ENCODE measurements at places on chromosomes 5 and 9.

GRCh38 chr5:135133698-135134515, 99.9 kb upstream of the PITX1 start:
- peak; percentile 95 for DNase-seq

- no peak for DNase-seq
These were observed 37.2 kb downstream of the SAR1B start for GRCh38 chr5:134595458-134595838.

GRCh38 chr5:139651853-139652787, 4.0 kb downstream of the CXXC5 start:
- DNase-seq: peak; percentile 85

DNA sequence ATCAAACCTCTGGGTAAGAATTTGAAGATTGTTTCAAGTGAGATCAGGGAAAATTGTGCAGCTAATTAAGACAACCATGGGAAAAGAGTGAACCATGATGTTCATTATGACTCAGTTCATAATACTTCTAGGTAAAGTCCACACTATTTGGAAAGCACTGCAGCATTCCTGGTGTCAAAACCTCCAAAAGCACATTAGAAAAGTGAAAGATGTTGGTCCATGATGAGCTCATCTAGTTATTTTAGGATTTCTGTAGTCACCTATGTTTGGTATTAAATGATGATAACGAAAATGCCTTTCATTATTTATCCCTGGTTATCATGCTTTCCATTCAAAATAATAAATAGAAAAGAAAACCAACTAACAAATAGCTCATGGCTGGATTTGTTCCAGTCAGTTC, 49.1 kb downstream of the PTCD2 start:
- DNase-seq: no peak

DNA sequence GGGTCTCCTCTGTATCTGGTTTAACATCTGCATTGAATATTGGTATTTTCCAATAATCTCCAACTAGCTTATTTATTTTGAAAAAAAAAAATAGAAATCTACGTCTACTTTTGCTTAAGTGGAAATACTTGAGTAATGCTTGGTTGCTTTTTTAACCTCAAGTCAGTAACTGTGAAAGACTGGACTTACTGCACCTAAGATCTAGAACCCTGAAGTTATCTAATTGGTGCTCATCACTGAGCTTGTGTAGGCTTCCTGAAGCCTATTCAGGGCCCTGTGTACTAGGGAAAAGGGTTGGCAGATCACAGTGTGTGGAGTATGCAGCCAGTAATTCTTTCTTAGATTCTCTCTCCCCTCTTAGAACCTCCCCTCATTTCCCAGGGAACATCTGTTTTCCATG, 16.2 kb downstream of the SLC1A1 start:
- no peak for DNase-seq

DNA sequence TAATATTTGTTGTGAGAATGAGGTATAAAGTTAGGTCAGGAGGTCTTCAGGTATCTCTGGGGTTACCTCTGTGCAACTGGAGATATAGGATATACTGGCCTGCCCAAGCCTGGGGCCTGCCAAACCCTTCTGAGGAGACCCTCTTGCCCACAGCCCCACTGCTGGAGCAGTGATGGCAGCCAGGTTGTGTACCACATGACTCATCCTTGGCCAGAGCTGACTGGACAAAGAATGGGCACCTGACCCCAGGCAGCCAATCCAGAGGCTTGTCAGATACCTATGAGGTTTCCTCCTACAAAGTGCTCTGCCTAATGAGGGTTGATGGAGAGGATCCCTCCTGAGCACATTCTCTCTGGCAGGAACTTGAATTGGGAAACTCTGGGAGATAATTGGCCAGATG, 56.1 kb upstream of the TBC1D2 start:
- no peak for DNase-seq

DNA sequence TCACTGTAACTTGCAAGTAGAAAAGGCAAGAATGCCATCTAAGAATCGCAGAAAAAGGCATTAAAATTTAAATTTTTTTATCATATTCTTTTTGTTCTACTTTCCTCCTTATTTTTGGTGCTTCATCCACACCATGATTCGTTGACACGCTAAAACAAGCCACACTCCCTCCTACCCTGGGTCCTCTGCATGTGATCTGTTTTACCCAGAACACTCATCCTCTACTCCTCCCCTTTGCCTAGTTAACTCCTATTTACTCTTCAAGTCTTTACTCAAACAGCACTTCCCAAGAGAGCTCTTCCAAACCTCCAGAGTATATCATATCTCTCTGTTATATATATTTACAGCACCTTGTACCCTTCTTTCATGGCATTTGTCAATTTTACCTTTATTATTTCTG, 61.4 kb upstream of the SRP19 start:
- no peak for DNase-seq

DNA sequence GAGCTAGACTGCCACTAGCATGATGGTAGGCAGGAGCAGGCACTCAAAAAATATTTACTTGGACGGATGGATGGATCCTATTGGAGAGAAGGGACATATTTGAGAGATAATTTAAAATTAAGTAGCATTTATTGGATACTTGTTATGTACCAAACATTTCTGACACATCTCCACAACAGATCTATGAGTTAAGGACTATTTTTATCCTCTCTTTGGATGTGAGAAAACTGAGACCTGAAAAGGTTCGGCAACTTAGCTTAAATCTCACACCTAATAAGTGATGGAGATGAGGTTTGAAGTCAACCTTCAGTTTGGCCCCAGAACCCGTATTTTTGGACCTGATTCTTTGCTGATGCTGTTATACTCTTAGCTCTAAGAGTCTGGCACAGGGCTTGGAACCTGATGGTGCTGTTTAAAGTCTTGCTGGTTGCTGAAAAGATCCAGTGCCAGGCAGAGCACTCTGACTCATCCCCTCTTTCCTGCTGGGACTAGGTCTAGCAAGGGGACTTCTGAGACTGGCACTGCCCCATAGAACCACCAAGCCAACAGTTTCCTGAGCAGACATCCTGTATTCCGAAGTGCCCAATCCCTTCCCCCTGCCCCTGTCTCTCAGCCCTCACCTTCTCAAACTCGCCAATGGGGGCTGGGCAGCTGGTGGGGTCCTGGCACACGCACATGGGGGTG, 15.6 kb downstream of the SPARC start:
- peak; percentile 15 for DNase-seq

DNA sequence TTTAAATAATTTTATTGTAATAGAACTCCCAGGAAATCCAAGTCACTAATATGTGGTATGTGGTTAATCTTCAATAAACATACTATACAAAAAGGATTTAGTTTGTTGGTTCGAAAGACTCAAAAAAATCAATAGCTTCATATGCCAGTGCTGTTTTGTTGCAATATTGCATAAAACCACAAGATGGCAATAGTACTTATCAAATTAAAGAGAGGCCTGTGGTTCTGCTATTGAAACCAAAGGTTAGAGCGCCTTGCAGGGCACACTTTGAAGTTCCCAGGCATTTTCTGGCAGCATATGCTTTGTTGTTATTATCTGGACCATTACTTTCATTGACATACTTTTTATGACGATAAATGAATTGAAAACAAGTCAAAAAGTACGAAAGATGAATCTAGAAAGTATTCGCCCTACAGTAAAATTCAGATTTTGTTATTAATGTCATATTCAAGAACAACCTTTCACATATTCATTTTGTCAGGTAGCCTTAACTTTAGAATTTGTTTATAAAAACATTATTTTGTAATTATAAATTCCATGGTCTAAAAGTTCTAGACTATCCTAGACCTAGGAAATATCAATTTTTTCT, 316.3 kb downstream of the MCTP1 start:
- DNase-seq: peak; percentile 91

- DNase-seq: no peak
These were observed 175.5 kb upstream of the TUT7 start for GRCh38 chr9:86529496-86530275.

GRCh38 chr5:35922468-35922867, 16.0 kb downstream of the CAPSL start:
- DNase-seq: no peak

DNA sequence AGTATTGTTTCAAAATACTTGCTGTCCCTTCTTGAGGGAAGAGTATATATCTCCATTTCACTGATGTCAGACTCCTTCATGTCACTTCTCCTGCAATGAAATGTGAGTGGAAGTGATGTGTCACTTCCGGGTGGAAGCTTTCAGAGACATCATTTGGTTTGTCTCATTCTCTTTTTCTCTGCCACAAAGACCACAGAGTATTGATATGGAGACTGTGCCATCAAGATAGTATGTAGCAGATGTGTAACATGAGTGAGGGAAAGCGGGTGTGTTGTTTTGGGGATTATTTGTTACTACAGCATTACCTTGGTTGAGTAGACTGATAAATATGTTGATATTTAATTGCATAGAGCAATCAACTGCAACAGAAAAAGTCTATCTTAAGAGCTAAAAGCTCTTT, 169.8 kb downstream of the FBXL7 start:
- DNase-seq: no peak

GRCh38 chr9:100029251-100029650, 69.5 kb downstream of the ERP44 start:
- peak; percentile 35 for DNase-seq

DNA sequence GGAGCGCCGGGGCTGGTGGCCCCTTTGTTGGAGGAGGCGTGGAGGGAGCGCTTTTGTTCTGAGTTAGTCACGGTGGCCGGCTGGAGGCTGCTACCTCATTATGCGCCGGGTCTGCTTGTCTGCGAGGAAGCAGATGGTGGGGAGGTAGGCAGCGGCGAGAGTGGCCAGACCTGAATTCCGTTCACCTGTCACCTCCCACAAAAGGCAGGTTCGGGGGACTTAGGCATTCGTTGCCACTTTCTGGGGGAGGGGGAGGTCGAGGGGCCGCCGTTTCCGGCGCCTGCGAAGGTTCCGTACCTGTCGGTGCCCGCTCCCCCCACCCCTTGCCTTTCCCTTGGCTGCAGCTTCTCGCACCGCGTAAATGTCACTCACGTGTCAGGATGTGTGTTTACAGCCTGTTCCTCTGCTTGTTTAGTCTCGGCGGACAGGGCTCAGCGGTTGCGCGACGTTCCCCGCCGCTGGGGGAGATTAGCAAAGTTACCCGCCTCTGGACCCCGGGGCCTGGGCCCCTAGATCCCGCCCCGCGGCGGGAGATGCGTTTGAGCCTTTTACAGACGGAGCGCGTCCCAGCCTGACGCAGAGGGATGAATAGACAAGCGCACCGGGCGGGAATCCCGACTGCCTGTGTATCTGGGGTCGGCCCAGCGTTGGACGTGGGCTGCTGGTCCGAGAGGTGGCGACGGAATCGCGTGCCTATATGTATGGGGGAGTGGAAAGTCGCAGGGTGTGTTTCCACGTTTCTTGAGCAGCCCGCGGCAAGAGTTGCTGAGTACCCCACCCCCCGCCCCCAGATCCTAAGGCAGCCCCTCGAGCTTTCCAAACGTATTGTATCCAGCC, 2.7 kb upstream of the LHX2 start:
- DNase-seq: no peak

DNA sequence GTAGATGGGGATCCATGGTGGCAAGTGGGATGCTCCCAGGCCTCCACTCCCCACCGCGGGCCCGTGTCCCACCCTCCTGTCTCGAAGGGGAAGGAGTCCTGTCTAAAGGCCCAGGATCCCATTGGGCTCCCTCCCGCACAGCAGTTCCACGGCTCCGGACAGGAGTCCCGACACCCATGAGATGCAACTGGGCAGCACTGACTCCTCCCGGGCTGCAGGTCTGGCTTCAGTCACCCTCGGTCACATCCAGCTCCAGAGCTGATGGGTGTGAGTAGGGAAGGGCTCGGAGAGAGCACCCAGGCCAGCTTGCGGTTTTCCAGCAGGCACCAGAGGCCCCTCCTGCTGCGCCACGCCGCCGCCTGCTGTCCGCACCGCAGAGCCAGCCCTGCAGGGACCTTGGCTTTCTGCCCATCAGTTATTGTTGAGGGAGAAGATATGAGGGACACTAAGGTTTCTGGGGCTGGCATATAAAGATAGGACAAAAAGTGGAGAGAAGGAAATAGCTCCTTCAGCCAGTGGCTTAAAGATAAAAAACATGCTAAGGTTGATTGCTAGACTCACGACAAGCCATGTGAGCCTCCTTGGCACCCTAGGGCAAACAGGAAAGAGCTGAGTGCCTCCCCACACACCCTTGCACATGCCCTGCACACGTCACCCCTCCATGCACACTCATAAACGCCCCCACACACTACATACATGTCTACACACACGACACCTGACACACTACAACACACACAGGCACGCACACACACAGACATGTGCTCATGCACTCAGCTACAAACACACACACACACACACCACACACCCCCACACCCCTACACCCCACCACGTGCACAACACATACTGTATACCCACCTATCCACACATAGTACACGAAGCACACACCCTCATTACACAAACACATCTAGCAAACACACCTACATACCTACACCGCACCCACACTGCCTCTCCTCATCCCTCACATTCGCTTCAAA, 79.0 kb downstream of the AK8 start:
- peak; percentile 99 for DNase-seq

- DNase-seq: peak; percentile 91
These were observed 105.4 kb upstream of the TBCA start for GRCh38 chr5:77881528-77881927.

DNA sequence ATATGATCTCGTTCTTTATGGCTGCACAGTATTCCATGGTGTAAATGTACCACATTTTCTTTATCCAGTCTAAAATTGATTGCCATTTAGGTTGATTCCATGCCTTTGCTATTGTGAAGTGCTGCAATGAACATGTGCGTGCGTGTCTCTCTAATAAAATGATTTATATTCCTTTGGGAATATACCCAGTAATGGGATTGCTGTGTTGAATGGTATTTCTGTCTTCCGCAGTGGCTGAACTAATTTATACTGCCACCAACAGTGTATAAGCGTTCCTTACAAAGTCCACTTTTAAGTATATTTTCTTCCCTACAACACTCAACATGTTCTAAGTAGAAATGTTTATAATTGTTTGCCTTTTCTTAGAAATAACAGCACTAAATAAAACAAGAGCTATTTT, 521.9 kb downstream of the DTWD2 start:
- no peak for DNase-seq

DNA sequence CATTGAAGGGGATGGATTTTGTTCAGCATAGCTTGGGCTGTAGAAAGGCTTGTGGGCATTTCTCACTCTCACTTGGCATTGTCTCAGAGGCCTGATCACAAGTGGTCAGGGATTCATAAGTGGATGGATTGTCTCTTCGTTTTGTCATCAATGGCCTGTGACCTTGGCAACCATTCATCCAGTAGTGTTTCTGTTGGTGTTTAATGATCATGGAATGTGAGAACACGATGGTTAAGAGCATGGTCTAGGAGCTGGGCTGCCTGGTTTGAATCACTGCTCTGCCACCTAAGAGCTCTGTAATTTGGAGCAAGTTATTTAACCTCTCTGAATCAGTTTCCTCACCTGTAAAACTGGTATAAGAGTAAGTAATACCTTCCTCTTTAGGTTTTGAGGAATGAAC, 430.1 kb upstream of the MEF2C start:
- no peak for DNase-seq

- peak; percentile 16 for DNase-seq
These were observed 190.4 kb downstream of the EPB41L4A start for GRCh38 chr5:112228667-112229066.

- peak; percentile 53 for DNase-seq
These were observed 74.3 kb upstream of the SSBP2 start for GRCh38 chr5:81825237-81825636.

DNA sequence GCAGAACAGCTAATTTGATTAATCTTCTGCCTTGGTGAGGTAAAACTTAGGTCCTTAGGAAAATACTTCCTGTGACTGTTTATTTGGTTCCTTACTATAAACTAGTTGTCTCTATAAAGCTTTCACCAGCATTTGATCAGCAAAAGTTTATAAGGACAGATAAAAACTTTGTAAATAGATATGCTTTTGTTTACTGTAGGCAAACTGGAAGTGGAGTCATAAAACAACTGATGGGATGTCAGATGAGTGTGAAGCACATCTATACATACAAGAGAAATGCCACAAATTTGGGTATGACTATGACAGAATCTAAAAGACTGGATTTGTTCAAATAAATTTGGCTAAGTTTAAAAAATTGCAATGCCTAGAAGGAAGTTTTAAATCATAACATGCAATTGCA, 5.5 kb downstream of the PTGER4 start:
- no peak for DNase-seq
